ENCODE measurements at places on chromosomes 1 and 21. TPM values are rescaled to one million over a fixed set of nuclear protein-coding genes. Genes with fewer than 3 reads are reported as not detected.

The RAB7B gene
- total RNA-seq, result 7.0 TPM

The CFHR1 gene
- total RNA-seq, result not detected

The CFHR2 gene
- total RNA-seq, result not detected

The CFAP74 gene
- total RNA-seq, result 0.35 TPM

The UAP1 gene
- 35.0 TPM for total RNA-seq

The NPHP4 gene
- total RNA-seq, result 14.6 TPM

The GBP6 gene
- total RNA-seq, result 0.12 TPM

The ADAM30 gene
- not detected for total RNA-seq

The SIK1 gene
- 55.2 TPM for total RNA-seq

The DNM3 gene
- 15.4 TPM for total RNA-seq

The RORC gene
- total RNA-seq, result 16.4 TPM

The ADGRL2 gene
- total RNA-seq, result 104 TPM

The SLC30A2 gene
- total RNA-seq, result not detected

The PTPRC gene
- total RNA-seq, result 127 TPM

GRCh38 chr1:198977909-198978308 lies 339.1 kb downstream of the PTPRC start:
- DNase-seq, result no peak

- DNase-seq, result no peak
These were observed 30.4 kb downstream of the APP start for GRCh38 chr21:26140164-26140579.

GRCh38 chr1:61956016-61956645 lies 213.9 kb downstream of the PATJ start:
- DNase-seq, result no peak

GRCh38 chr1:185292237-185292636 lies 24.8 kb downstream of the IVNS1ABP start:
- no peak for DNase-seq

- no peak for DNase-seq
These were observed 474.7 kb upstream of the DAB1 start for GRCh38 chr1:57898531-57898930.

DNA sequence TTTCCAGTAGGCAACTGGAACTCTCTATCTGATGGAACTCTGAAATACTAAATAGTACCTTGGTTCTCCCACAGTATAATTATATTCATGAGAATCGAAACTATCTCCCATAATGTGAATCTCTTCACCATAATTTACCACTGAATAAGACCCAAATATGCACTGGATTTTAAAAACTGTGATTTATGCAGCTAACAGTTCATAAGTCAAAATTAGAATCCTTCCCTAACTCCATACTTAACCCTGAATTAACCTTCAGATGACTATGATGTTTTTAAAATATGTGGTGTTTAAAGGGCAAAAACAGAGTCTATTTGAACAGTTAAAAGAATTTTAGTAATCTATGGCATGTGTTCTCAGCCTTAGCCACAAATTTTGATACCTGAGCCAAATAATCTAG lies 22.9 kb upstream of the SLC44A3 start:
- DNase-seq, result no peak

- DNase-seq, result no peak
These were observed 304.8 kb downstream of the USP25 start for GRCh38 chr21:16034446-16035190.

- no peak for DNase-seq
These were observed 24.0 kb upstream of the CLIC6 start for GRCh38 chr21:34644825-34645224.

- DNase-seq, result no peak
These were observed 252.3 kb upstream of the TMPRSS15 start for GRCh38 chr21:18655931-18656330.

GRCh38 chr1:8908388-8909151 lies 30.1 kb upstream of the ENO1 start:
- no peak for DNase-seq

GRCh38 chr21:33514229-33514628 lies 22.7 kb upstream of the DNAJC28 start:
- DNase-seq, result no peak

GRCh38 chr1:60745484-60745883 lies 336.9 kb upstream of the NFIA start:
- DNase-seq, result no peak

DNA sequence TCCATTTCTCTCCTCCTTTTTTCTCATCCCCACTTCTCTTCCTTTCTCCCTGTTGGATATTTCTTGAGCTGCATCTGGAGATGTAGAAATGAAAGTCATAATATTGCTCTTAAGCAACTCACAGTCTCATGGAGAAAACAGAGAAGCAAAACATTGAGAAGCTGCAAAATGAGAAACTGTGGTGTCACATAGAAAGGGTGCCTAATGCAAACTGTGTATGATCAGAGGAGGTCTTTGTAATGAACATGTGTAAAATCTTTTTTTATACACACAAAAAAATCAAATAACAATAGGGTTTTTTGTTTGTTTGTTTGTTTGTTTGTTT lies 11.8 kb upstream of the SLAMF7 start:
- no peak for DNase-seq

- no peak for DNase-seq
These were observed 365.3 kb upstream of the PROX1 start for GRCh38 chr1:213622365-213623063.

DNA sequence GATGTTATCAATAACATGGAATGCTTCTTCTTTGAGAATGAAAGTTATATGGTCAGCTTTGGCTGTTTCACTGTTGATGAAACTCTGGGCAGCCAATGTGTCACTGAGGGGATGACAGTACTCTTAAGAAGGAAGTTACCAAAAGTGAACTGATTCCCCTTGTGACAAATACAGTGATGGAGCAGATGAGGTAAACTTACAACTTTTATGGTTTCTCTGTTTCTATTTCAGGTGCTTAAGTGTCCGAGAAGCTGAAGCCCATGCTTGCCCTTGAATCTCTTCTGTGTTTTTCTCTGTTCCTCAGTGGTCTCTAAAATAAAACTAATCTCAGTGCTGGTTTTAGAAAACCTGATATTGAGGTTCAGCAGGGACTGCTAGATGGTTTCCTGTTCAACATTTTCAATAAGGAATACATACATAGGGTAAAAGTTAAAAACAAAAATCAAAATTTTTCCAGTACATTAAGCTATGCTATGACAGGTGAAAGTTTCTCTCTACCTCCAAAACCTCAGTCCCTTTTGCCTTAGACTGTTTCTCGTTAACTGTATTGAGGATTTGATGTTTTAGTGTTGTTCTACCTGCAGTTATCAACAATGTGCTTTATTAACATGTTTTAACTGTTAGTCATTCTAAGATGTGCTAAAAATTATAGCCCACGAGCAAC lies 454.4 kb upstream of the ADGRL4 start:
- DNase-seq, result no peak

GRCh38 chr1:36396359-36396758 lies 1.3 kb downstream of the LSM10 start:
- no peak for DNase-seq

- DNase-seq, result no peak
These were observed 734.1 kb downstream of the LRRIQ3 start for GRCh38 chr1:73463873-73464272.

DNA sequence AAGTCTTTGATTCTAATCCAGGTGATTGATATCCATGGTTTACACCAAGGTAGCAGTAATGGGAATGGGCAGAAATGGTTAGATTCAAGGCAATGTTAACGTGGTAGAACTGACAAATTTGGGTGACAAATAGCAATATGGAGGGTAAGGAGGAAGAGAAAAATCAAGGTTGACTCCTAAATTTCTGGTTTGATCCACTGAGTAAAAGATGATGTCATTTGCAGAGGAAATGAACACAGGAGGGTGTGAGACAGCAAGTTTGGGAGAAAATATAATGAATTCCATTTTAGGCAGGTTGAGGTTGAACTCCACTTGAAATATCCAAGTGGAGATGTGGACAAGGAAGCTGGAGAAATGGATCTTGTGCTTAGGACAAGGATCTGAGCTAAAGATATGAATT lies 170.9 kb upstream of the CAMK1G start:
- DNase-seq, result no peak

GRCh38 chr1:67489643-67490042 lies 59.4 kb upstream of the SERBP1 start:
- DNase-seq, result no peak

GRCh38 chr1:220344745-220345144 lies 72.5 kb upstream of the RAB3GAP2 start:
- no peak for DNase-seq

DNA sequence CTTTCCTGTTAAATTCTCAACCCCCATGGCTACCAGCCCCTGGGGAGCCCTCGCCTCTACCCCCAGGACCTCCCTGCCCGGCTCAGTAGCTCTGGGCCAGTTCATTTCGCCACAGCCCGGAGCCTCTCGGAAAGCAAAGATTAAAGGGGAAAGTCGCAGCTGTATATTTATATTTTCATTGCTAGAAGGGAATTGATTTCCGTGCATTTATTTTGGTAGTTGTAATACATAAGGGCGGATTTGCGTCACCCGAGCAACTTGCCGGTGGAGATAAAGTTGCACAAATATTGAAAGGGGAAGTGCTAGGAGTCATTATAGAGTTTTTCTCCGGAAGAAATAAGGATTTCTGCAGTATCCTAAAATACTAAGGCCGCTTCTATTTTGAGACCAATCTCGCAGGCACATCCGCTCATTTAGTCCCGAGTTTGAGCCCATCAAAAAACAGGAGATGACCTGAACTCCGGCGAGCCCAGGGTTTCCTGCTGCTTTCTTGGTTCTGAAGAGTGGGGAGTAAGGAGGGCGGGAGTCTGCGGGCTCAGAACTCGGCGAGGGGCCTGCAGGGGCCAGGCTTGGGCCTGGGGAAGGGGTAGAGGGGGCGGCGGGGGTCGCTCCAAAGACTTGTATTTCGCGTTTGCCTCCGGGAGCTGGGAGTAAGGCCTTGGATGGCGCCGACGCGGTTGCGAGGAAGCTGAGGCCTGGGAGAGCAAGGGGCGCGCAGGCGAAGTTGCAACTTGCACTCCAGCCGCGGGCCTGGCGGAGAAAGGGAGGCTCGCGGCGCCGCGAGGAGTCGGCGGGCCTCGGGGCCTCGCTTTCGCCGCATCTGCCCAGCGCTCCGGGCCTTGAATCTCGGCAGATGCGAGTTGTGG lies 2.5 kb upstream of the HLX start:
- peak; percentile 69 for DNase-seq

DNA sequence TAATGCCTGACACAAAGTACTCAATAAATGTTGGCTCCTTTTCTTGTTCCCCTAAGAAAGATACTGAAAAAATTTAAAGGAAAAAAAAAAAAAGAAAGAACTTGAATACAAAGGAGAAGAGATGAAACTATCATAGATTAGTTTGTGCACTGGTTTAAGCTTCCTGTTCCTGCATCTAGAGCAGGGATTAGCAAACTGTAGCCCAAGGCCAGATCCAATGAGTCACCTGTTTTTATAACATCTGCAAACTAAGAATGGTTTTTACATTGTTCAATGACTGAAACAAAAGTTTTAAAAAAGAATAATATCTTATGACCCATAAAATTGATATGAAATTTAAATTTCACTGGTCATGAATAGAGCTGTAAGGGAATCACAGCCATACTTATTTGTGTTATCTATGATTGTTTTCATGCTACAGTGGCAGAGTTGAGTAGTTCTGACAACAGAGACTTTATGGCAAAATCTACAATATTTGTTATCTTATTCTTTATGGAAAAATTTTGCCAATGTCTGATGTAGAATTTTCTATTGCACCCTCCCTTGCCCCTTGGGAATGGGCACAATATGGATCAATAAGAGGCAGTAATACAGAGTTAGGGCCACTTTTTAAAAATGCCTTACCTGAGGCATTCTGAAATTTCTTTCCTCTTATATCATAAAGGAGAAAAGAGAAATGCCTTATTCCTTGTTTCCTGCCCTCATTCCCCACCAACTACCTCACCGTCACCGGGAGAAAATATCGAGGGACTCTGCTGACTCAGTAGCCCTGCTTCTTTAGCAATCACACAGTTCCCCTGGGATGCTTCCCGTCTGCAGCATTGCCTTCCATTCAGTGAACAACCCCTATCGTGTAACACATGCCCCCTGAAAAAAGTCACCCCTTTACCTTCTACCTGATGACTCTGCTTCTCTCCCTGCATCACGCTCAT lies 50.6 kb downstream of the WDR64 start:
- no peak for DNase-seq

DNA sequence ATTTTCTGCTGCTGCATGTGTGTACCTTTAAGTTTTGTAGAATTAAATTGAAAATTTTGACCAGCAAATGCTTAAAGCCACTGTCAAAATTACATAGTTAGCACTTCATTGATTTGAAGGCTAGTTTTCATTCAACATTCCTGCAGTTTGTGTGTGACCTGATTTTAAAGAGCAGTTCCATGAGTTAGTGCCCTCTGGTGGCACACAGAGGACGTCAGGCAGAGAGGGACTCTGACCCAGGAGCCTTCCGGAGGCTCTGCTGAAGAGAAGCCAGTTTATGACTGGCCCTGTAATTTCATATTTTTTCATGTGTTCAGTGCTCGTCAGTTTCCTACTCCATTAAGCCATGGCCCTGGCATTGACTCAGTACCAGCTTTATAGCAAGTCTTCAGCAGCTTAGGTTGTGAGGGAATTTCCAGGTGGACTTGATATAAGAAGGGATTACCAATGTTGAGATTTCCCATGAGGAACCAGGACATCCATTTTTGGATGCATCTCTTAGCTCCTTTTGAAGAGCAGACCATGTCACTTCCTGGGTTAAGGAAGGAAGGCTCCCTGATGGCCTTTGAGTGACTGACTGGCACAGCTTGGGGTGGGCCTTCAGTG lies 104.7 kb downstream of the CAMTA1 start:
- DNase-seq, result no peak

- DNase-seq, result no peak
These were observed 4.5 kb downstream of the ADPRS start for GRCh38 chr1:36093226-36093625.

GRCh38 chr21:43331962-43332828 lies 94.7 kb downstream of the SIK1 start:
- no peak for DNase-seq

DNA sequence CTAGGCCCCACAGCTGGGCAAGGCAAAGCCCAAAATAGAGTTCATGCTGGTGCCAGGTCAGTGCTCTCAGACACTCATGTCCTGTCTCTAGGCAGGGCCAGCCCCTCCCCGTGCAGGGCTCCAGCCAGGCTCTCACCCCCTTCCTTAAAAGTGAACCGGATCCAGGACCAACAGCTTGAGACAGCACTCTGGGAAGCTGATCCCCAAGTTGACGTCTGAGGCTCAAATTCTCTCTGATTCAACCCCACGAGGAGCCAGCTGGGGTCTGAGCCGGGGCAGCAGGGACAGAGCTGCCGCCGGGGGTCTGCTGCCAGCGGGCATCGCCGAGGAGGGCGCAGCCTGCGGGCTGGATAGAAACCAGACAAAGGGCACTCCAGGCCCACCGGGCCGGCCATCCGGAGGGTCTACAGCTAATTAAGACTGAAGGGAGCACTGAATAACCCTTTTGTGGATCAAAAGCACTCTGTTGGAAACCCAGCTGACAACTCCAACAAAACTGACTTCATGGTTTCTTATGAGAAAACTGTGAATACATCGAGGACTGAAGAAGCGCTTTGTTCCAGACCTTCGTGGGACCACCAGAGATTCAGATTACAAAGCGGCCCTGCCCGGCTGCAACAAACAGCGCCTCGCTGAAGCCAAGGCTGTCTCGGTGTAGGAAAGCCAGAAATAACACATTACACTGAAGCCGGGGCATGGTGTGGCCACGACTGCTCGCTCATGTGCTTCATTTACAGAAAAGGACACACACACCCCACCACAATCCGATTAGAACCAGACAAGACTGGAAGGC lies 95.8 kb downstream of the PSMG1 start:
- DNase-seq, result no peak

Measured in upper lobe of right lung (tissue), 1 donor.